Renal cortex interstitium (tissue), 15 donors: ENCODE measurements at places on chromosomes 1 and 21. TPM values are rescaled to one million over a fixed set of nuclear protein-coding genes. Genes with fewer than 3 reads are reported as not detected.

FCER1G gene
- 12.3 TPM for polyA plus RNA-seq

TSPAN2 gene
- polyA plus RNA-seq: 34.5 TPM

EXTL1 gene
- 1.5 TPM for polyA plus RNA-seq

DNA sequence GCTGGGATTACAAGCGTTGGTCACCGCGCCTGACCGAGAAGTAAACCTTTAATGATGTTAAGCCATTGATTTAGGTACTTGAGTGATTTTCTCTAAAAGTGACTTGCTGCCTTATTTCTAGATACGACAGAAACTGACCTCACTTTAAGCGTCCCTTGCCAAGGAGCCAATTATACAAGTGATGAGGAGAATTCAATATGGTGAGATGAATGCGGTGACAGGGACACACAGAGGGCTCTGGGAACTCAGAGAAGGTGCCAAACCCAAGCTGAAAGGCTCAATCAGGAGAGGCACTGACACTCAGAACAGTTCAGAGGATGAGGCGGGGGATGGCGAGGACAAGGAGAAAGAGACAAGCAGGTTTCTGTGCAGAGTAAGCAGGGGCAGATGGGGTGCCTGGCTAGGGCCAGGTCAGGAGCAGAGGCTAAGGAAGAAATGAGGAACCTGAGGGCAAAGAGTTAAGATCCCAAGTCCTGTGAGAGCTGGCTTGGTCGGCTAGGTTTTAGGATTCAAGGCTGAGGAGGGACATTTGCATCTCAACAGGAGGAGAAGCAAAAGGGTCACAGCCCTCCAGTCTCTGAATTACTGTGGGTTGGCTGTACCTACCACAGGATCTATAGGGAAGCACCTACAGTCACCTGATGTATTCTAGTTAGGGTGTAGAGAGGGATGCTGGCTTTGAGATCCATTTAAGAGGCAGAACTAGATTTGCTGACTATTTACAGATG lies 83.2 kb upstream of the USP24 start:
- DNase-seq: no peak

- DNase-seq: no peak
Observed at GRCh38 chr1:36941316-36941978, 92.9 kb downstream of the GRIK3 start.

GRCh38 chr1:246876431-246876830 lies 55.3 kb downstream of the AHCTF1 start:
- DNase-seq: no peak

GRCh38 chr1:225250432-225250831 lies 177.4 kb downstream of the LBR start:
- DNase-seq: no peak
